ENCODE measurements at places on chromosomes 16 and 17.

DNA sequence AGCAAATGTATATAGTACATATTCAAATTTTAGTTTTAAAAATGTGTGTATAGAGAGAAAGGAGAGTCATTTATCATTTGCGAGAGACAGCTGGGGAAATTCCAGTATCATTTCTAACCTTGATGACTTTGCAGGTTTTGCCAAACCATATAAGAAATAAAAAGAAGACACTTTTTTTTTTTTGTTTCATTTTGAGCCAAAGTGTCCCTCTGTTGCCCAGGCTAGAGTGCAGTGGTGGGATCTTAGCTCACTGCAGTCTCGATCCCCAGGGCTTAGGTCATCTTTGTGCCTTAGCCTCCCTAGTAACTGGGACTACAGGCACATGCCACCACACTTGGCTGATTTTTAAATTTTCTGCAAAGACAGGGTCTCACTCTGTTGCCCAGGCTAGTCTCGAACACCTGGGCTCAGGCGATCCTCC is 38.4 kb upstream of the VWA3A start:
- DNase-seq = no peak

GRCh38 chr17:17495536-17496188 is 533 bp downstream of the RASD1 start:
- DNase-seq = peak; percentile 77

GRCh38 chr16:66968847-66969246 is 7.8 kb downstream of the CES3 start:
- DNase-seq = no peak

- no peak for DNase-seq
These were observed 71.5 kb upstream of the DHX40 start for GRCh38 chr17:59493867-59494266.

DNA sequence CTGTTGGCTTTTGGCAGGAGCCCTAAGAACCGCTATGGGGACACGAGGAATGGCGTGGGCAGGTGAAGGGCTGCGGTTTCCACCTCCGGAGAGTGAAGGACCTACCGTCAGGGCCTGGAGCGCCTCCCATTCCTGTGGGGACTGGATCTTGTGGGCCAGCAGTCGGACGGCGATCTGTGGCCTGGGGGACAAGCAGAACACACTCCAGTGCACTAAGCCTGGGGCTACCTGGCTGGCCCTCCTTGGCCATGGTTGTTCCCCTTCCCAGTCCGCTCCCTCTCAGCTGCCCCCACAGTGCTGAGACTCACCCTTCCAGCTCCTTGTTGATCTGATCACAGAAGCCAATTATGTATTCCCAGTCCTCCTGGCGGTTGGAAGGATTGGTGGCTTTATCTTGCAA is 15.0 kb downstream of the GGA3 start:
- DNase-seq = no peak

- no peak for DNase-seq
These were observed 192.6 kb upstream of the KIF2B start for GRCh38 chr17:53630115-53630514.

- peak; percentile 33 for DNase-seq
These were observed 1.3 kb upstream of the ZACN start for GRCh38 chr17:76077584-76078110.

GRCh38 chr17:80831491-80831890 is 160.2 kb upstream of the CHMP6 start:
- DNase-seq = peak; percentile 53

DNA sequence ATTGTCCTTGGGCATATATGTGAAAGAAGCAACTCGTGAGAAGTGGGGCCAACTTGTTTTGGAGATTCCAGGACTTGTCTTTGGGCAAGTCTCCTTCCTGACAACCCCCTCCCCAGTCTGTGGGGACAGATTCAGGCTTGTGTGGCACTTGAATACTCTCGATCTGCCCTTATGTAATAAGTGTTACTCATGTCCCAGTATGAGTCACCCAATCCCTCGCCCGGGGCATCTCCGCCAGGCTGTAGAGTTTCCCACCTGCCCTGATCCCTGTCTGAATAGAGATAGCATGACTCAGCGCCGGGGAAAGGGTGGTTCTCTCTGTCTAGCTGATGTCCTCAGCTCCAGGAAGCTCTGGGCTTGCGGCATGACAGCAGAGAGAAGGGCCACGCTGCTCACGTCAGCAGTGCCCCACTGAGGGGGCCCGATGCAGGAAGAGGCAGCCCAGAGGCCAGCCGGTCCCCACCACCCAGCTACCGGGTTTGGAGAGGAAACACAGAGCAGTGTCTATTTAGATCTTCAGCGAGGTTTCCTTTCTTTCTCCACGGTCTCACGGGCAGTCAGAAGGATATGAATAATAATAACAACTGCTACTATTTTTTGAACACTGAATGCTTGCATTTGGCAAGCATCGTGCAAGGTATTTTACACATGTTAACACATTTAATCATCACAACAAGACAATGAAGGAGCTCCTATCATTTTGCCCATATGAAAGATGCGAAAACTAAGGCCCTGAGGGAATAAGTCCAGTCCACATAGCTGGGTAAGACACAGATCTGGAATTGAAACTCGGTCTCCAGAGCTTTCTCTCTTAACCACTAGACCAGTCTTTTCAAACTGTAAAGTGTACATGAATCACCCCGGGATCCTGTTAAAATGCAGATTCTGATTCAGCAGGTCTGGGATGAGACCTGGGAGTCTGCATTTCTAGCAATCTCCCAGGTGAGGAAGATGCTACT is 426.7 kb upstream of the MAF start:
- DNase-seq = peak; percentile 80

- DNase-seq = peak; percentile 95
These were observed 28.2 kb downstream of the ACTG1 start for GRCh38 chr17:81484195-81484979.

- peak; percentile 17 for DNase-seq
These were observed 47.5 kb downstream of the RNF213 start for GRCh38 chr17:80307994-80308691.

- DNase-seq = no peak
These were observed 88.0 kb downstream of the CMIP start for GRCh38 chr16:81532491-81533174.

Measured in cardiac septum (tissue), 1 donor.